ENCODE measurements at places on chromosomes 7 and 10.

GRCh38 chr7:131908714-131909113 is 352.3 kb upstream of the PODXL start:
- H3K36me3 ChIP-seq, result no peaks in the 10 kb centered on the region
- H3K27me3 ChIP-seq, result peaks cover 20% of the 10 kb centered on the region
- DNase-seq, result no peak
- H3K4me3 ChIP-seq, result no peak overlapping the region
- no peak overlapping the region for H3K27ac ChIP-seq

- H3K36me3 ChIP-seq, result peaks cover 10% of the 10 kb centered on the region
- H3K4me3 ChIP-seq, result no peak overlapping the region
- peaks cover 6% of the 10 kb centered on the region for H3K27me3 ChIP-seq
- H3K4me1 ChIP-seq, result no peaks in the 10 kb centered on the region
- H3K27ac ChIP-seq, result peak overlapping the region; percentile 6
These were observed 37.2 kb downstream of the CLEC2L start for GRCh38 chr7:139560678-139561077.

DNA sequence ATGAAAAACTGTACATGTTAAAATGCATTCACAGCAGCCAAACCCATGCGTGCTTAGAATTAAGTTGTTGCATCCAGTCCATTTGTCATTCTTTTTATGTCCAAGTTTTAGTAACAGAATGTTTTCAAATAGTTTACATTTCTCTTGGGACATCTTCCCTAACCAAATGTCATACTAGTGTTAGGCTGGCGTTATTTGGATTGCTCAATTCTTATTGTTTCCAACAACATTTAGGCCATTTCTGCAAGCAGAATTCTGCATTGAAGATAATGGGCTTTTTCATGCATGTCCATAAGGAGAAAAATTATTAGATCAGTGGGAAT is 203.0 kb downstream of the HIBADH start:
- no peak for DNase-seq
- no peaks in the 10 kb centered on the region for H3K4me1 ChIP-seq
- H3K36me3 ChIP-seq, result no peaks in the 10 kb centered on the region
- no peak overlapping the region for H3K4me3 ChIP-seq
- H3K27ac ChIP-seq, result no peak overlapping the region
- peaks cover 6% of the 10 kb centered on the region for H3K27me3 ChIP-seq

DNA sequence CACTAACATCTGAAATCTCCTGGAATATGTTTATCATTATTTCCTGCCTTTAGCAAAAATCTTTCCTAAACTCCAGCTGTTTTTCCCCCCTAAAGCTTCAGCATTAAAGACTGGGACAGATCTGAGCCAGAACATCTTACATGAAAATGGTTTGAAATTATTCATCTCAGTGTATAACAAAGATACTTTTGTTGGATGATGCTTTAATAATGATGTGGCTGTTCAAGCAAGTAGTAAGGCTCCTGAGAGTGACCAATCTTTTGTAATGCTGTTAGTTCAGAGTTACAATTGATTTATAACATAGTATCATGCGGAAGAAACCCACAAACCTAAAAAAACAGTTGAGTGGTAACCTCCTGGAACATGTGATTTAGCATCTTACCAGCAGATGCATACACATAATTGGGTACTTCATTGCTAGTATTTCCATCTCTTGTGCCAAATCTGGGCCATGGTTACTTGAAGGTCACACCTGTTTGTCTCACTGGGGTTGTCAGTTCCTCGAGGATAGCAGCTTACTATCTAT is 1.5 kb downstream of the BZW2 start:
- H3K36me3 ChIP-seq, result no peaks in the 10 kb centered on the region
- no peak for DNase-seq
- H3K4me1 ChIP-seq, result peaks cover 57% of the 10 kb centered on the region
- H3K27ac ChIP-seq, result no peak overlapping the region

- H3K27ac ChIP-seq, result no peak overlapping the region
- peaks cover 37% of the 10 kb centered on the region for H3K27me3 ChIP-seq
- H3K4me1 ChIP-seq, result peaks cover 20% of the 10 kb centered on the region
- H3K36me3 ChIP-seq, result no peaks in the 10 kb centered on the region
- H3K4me3 ChIP-seq, result peak overlapping the region; percentile 88
These were observed 40.4 kb upstream of the ZNF32 start for GRCh38 chr10:43689007-43689491.

DNA sequence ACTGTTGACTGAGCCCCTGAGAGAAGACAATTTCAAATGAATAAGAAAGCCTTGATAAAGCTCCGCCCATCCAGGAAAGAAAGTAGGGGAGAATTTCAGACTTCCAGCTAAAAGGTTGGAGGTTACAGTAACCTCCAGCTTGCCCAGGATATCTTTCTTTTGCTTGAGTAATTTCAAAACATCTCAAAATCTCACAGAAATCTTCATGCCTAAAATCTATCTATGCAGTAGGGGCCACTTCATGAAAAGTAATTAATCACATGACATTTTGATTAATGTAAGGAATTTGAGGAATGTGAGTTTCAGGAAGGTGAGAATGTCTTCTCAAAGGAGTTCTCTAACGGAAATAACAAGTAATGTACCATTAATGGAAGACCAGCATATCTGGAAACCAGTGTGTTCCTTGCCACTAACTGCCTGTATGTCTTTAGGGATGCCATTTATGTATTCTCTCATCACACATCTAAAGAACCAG is 24.2 kb downstream of the TRIL start:
- H3K4me1 ChIP-seq, result peaks cover 18% of the 10 kb centered on the region
- DNase-seq, result no peak
- peak overlapping the region; percentile 23 for H3K27ac ChIP-seq
- H3K27me3 ChIP-seq, result no peaks in the 10 kb centered on the region
- H3K36me3 ChIP-seq, result no peaks in the 10 kb centered on the region

- H3K27me3 ChIP-seq, result no peaks in the 10 kb centered on the region
- no peak overlapping the region for H3K27ac ChIP-seq
- H3K36me3 ChIP-seq, result peaks cover 32% of the 10 kb centered on the region
- no peak overlapping the region for H3K4me3 ChIP-seq
- H3K4me1 ChIP-seq, result no peaks in the 10 kb centered on the region
These were observed 56.3 kb upstream of the NCAPG2 start for GRCh38 chr7:158760936-158761335.

- H3K4me1 ChIP-seq, result peaks cover 9% of the 10 kb centered on the region
- no peak for DNase-seq
- H3K27ac ChIP-seq, result no peak overlapping the region
- no peaks in the 10 kb centered on the region for H3K27me3 ChIP-seq
These were observed 4.9 kb upstream of the ZSCAN21 start for GRCh38 chr7:100044718-100045117.

DNA sequence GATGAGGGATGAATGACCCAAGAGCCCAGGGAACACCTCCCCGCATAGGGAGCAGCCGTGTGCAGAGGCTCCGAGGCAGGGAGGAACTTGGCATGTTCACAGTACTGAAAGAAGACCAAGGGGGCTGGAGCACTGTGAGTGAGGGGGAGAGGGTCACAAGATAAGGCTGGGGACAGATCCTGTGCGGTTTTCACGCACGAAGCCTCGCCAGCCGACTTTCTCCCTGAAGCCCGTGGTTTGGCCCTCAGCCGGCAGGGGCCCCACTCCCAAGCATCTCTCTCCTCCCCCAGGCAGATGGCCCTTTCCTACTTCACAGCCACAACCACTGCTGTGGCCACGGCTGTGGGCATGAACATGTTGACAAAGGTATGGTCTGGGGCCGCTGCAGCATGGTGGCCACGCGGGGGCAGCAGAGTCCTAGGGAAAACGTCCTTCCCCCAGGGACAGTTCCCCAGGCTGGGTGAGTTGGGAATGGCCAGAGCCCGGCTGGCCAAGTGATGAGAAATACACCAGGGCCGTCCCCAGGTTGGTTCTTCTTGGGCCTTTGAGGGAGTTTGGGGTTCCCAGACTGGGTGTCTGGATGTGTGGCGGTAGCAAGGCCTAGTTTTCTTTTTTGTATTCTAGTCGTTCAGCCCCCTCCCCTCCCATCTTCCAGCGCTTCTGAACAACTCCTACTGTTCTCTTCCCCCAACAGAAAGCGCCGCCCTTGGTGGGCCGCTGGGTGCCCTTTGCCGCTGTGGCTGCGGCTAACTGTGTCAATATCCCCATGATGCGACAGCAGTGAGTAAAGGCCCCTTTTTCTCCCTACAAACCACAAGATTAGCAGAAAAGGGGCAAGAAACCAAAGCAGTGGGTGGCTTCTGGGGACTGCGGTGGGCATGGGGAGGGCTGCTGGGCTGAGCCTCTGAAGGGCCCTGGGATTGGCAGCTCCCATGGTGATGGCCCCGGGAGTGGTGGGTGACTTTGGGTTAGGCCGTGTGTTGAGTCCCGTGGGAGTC is 14.4 kb upstream of the WBP1L start:
- no peak overlapping the region for H3K4me3 ChIP-seq
- no peaks in the 10 kb centered on the region for H3K27me3 ChIP-seq
- H3K36me3 ChIP-seq, result peaks cover 19% of the 10 kb centered on the region
- no peak overlapping the region for H3K27ac ChIP-seq

DNA sequence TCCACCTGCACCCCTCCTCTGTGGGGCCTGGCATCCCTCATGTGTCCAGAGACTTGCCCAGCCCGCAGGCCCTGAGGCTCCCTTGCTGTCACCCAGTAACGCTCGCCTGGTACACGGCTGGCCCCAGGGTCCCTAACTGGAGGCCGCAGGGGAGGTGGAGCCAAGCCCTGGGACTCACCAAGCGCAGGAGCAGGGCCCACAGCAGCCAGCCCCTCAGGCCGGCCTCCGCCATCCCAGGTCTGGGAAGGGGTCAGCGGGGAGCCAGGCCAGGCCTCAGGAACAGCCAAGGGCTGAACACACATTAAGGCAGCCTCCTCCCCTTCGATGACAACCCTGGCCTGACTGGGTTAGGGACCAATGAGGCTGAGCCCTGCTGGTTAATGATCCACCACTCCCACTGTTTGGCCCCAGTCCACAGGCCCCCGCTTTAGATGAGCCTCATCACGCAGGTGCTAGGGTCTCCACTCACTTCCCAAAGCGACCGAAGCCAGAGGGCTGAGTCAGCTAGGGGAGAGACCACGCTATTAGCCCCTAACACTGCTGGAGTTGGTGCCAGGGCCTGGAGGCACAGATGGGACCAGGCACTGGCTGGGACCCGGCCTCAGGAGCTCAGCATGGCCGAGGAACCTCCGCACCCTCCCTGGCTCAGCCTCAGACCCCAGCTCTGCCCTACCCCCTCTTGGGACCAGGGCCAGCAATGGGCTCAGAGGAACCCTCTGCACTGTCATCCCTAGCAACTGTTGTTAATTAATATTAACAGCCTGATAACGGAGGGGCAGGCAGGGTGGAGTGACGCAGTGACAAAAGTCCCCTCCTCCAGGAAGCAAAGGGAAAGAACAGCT is at the start of gene NPC1L1:
Gene NPC1L1 (minus strand): TSS at position 303 of the 842 bp plus-strand sequence. CDS start 71 bp downstream, at position 232.
- no peaks in the 10 kb centered on the region for H3K27me3 ChIP-seq
- H3K27ac ChIP-seq, result no peak within 1 kb of the TSS
- H3K4me3 ChIP-seq, result no peak within 1 kb of the TSS
- no peaks in the 10 kb centered on the region for H3K36me3 ChIP-seq
- no peaks in the 10 kb centered on the region for H3K4me1 ChIP-seq
- no peak for DNase-seq

DNA sequence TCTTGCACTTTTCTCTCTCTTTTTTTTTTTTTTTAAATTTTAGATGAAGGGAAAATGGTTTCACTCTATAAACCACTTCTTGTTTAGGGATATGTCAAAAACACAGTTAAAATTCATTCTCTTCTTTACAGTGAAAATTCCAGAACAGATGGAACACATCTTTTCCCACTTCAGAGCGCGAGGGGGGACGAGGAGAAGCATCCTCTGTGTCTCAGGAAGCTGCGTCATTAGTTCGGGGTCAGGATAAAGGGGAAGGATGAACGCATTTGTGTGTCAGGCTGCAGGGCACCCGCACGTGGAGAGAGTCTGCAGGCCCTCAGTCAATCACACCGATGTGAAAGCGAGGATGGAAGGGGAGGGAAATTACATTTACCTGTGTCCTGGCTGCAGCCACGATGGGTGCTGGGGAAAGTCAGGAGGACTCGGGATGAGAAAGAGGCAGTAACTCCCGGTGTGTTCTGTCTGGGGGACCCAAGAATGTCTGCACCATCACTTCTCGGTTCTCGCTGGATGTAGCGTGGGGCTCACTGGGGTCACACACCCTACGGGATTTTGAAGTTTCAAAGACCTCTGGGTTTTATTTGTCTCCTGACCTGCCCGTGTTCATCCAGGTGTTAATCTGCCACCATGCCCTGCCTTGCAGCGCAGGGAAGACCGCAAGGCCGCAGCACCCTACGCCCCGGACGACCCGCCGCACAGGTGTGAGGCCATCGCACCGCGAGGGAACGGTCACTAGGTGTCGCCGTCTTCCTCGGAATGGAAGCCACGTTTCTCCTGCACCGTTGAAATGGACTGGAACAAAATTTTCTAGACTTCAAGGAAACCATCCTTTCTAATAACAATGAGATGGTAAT is 66.7 kb upstream of the PITRM1 start:
- peak overlapping the region; percentile 5 for H3K27ac ChIP-seq
- DNase-seq, result peak; percentile 76
- H3K4me1 ChIP-seq, result peaks cover 23% of the 10 kb centered on the region
- no peak overlapping the region for H3K4me3 ChIP-seq
- H3K36me3 ChIP-seq, result no peaks in the 10 kb centered on the region

DNA sequence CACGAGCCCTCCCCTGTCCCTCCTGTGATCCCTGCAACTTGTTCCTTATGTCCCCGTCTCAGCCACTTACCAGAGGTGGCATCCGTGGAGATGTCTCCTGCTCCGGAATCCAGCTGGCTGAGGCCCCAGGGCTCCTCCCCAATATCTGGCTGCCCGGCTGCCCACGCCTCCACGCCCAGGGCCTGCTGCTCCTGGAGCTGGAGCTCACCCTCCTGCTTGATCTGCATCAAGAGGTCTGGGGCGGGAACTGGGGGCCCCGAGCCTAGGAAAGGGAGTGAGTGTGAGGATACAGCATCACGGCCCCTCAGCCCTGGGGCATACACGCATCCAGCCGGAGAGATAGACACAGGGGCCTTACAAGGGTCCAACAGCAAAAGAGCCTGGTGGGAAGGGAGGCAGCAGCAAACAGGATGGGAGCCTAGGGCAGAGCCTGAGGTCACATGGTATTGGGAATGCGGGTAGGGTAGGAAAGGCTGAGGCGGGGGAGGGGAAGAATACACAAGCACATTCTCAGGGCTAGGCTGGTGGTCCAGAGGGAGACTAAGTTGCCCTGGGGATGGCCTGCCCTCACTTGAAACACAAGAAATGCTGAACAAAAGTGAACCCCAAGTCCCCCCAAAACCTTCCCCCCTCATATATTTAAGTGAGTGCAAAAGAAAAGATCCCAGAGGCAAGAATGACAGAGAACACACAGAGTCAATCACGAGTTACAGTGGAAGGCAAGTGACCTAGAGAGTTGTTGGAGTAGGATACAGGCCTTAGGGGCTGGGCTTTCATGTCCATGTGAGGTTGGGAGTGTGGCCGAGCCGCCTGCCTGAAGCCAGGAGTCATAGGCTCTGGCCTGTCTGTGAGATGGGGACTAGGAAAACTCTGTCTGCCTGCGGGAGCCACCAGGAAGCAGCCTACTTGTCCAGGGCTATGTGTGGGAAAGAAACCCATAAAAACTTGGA is 16.9 kb upstream of the ZNF777 start:
- no peaks in the 10 kb centered on the region for H3K4me1 ChIP-seq
- no peak for DNase-seq
- no peak overlapping the region for H3K4me3 ChIP-seq
- no peak overlapping the region for H3K27ac ChIP-seq
- no peaks in the 10 kb centered on the region for H3K27me3 ChIP-seq
